ENCODE measurements at places on chromosomes 7 and 10. TPM values are rescaled to one million over a fixed set of nuclear protein-coding genes. Genes with fewer than 3 reads are reported as not detected.

DNA sequence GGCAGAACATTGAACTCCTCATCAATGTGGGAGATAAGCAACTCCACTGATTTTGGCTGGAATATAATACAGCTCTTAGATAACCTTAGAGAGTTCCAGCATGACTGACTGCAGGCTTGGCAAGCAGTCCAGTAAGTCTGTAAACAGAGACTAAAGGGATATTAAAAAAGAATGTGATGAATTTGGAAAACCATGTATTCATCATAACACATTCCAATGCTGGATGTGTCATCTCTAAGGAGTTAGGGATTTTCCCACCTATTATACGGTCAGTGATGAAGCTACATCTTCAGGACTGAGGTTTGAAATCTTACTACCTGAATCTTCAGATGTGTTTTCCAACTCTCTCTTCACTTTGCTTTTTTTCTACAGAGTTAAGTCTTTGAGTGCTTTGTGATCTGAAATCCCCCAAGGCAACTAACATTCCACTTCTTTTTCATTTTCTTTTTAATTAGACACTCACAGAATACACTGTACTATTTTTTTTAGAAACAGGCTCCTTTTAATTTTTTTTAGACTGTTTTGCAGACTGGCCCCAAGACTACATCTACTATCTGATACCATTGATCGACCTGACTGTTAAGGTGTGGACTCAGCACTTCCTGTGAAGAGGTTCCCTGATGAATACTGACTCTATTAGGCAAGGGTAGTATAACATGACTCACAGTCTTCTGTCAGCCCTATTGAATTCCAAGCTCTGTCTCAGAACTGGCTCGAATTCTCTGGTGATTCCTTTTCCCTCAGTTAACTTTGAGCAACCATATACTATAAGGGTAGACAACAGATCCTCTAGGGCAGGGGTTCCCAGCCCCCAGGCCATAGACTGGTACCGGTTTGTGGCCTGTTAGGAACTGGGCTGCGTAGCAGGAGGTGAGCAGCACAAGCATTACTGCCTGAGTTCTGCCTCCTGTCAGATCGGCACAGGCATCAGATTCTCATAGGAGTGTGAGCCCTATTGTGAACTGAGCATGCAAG is 678.2 kb downstream of the GRM8 start:
- H3K4me3 ChIP-seq, result no peak overlapping the region
- DNase-seq, result no peak
- no peaks in the 10 kb centered on the region for H3K36me3 ChIP-seq
- no peak overlapping the region for H3K27ac ChIP-seq
- no peaks in the 10 kb centered on the region for H3K4me1 ChIP-seq

KEL gene
- 3.4 TPM for total RNA-seq

DNA sequence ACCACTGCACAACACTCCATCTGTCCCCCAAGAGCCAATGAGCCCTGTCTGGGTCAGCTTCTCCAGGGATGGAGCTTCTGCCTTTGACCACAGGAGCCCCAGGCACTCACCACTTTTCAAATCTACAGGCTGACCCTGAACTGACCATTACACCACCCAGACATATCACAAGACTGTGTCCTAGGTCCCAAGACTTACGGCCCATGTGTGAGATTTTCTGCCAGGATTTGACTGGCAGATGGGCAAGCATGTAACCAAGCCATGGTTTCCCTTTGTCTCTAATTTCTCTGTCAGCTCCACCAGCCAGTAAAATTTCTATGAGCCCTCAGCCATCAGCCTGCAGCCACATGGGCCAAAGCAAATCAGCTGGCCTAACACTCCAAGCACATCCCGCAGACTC is 92.5 kb downstream of the SH3PXD2A start:
- H3K36me3 ChIP-seq, result no peaks in the 10 kb centered on the region
- H3K27ac ChIP-seq, result no peak overlapping the region
- H3K4me3 ChIP-seq, result no peak overlapping the region
- peaks cover 31% of the 10 kb centered on the region for H3K4me1 ChIP-seq
- no peaks in the 10 kb centered on the region for H3K27me3 ChIP-seq

SFTPA1 gene
- not detected for total RNA-seq

GRCh38 chr7:159119026-159119741 is 25.5 kb downstream of the VIPR2 start:
- H3K4me1 ChIP-seq, result peaks cover 12% of the 10 kb centered on the region
- no peak overlapping the region for H3K27ac ChIP-seq

All from spinal cord (tissue), 10 donors.